ENCODE measurements at places on chromosomes 13 and 19.

DNA sequence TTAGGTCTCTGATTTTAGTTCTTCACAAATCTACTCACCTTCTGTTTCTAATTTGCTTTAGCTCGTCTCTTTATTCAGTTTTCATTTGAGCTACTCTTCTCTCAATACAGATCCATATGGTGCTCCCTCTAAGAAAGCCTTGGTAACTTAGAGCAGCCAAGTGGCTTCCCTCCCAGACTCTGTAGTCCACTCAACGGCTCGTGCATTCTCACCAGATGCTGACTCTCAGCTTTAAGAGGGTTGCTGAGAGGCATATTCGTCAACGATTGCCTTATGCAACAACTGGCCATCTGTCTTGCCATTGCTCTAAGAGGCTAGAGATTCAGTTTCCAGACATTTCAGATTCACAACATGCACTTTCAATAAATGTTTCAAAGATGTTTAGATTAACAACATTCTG lies 785.8 kb upstream of the SLC10A2 start:
- no peak for DNase-seq

DNA sequence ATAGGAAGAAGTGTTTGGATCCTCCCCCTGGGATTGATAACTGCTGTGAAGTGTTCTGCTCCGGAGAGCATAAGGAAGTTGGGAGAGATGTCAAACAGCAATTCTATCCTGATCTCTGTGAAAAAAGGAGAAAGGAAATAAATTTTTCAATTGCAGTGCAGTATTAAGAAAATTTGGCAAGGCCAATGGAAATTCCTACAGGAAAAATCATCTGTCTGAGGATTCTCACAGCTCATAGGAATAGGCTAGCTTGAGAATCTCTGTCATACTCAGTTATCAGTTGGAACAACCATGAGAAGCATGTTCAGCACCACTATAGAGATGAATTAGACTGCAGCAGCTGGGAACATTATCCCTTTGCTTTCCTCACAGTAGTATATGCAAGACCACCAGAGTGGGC lies 1238.9 kb upstream of the MIR17HG start:
- no peak for DNase-seq

- DNase-seq: no peak
These were observed 5.5 kb downstream of the FPR2 start for GRCh38 chr19:51766461-51766860.

DNA sequence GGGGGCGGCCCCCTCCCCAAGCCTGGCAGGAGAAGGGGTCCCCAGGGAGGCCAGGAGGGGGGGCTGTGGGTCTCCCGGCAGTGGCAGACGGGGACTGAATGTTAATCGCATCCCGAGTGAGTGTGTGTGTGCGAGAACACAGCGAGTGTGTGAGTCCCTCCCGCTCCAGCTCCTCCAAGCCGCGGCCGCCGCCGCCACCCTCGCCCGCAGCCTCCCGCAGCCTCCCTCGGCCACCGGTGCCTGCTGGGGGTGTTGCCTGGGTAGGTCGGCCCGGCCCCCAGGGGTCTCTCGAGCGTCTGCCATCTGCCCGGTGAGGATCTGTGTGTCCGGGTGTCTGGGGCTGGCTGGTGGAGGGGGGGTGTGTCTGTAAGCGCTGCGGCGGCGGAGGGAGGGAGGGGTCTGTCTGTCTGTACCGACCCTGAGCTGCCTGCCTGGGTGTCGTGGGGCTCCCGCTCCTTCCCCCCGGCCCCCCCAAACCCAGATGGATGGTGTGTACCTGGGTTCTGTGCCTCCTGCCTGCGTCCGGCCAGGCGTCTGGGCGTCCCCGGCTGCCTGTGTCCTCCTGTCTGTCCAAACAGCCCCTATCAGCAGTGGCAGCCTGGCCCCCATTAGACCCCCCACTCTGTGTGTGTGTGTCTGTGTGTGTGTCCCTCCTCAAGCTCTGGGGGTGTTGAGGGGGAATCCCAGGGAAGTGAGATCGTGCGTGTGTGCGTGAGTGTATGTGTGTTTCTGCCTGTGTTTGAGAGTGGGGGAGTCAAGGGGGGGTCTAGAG lies at the start of gene GRIN2D:
GRIN2D (plus strand) TSS at position 110 of the 772 bp plus-strand sequence. CDS start 4,725 bp downstream, outside the sequence.
- no peak for DNase-seq

- DNase-seq: no peak
These were observed 177.6 kb downstream of the SHISA2 start for GRCh38 chr13:25874064-25874737.

- no peak for DNase-seq
These were observed 307.7 kb downstream of the PCDH20 start for GRCh38 chr13:61107989-61108388.

- DNase-seq: no peak
These were observed 10.9 kb downstream of the TMEM255B start for GRCh38 chr13:113769881-113770280.

GRCh38 chr13:80716610-80717081 lies 375.7 kb upstream of the SPRY2 start:
- DNase-seq: no peak

GRCh38 chr19:39951686-39952085 lies 17.3 kb upstream of the FCGBP start:
- no peak for DNase-seq

DNA sequence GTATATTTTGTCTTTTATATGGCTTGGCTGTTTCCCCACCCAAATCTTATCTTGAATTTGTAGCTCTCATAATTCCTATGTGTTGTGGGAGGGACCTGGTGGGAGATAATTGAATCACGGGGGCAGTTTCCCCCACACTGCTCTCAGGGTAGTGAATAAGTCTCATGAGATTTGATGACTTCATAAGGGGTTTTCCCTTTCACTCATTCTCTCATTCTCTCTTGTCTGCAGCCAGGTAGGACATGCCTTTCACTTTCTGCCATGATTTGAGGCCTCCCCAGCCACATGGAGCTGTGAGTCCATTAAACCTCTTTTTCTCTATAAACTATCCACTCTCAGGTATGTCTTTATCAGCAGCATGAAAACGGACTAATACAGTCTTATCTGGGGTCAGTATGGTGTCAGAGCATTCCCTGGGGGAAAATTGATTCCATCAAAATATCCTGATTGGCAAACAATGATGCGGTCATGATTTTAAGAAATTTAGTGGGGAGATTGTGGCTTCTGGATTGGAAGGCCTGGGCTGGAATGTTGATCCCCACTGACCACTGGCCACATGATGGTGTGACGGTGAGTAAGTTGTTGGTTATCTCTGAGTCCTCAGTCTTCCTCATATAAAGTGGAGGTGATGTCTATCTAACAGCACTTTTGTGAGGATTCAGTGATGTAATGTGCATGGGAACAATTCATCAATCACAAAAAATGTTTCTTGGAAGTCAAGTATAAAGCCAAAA lies 27.5 kb upstream of the ANKRD10 start:
- no peak for DNase-seq

GRCh38 chr13:21583478-21583877 lies 20.5 kb downstream of the MICU2 start:
- DNase-seq: no peak

DNA sequence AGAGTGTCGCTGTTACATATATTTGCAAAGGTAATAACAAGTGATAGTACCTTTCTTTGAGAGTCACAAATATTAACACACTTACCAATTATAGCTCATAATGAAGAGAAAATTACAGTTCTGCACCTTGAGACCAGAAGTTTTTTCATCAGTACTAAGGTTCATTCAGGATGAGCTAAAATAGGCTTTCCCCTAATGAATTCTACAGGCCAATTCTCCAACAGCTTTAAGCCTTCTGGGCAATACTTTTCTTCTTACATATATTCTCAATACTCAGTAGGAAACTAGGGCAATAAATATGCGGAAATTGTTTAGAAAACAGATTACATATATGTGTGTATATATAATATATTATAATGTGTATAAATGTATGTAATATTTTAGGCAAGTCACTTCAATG lies 2672.8 kb upstream of the PCDH20 start:
- DNase-seq: no peak

DNA sequence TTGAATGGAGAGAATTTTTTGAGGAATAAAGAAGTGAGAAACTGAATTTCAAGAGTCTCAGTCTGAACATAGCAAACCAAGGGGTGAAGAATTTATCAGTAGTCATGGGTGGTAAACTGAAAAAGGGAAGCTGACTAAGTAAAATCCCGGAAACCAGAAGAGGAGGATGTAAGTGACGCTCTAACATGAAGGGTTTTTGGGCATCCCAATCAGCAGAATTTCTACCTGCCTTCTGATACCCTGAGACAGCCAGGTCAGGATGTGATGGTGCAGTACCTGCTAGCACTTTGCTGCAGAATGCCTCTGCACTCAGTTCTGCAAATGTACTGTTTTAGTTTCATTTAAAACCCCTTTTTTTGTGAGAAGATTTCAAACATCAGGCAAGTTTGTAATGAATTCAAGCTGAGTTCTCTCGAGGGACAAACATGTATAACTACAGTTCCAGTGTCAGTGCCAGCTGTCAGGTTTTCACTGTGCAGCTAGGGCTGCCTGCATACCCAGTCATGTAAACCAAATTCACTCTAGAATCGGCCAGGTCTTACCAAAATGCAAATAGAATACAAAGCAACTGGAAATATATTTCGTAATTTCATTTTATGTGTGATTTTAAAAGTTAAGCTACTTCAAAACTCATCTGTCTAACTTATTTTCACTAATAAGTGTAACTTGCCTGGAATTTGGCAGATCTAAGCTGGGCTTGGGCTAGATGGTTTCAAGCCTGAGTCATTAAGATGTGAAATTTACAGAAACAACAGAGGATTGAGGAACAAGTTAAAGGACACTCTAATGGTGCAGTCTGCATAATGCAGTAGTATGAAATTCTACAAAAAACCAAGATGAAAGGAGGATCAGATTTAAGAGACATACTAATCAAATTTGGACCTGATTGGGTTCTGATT lies 13.8 kb downstream of the METTL21C start:
- no peak for DNase-seq

DNA sequence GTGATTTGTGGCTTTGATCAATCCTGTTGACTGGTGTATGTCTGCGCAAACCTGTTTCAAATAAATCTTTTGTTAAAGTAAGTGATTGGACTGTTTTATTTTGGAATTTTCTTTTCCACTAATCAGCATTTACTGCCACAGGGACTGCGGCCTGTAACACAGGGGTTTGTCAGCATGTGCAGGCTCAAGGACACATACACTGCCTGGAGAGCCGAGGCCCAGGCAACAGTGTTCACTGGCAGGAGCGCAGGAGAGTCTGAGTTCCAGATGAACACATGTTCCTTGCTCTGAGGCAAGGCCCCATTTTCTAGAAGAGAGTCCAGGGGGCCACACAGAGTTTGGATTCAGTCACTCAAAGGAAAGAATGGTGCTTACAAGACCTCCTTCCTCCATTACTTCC lies 26.0 kb downstream of the SHISA2 start:
- no peak for DNase-seq

DNA sequence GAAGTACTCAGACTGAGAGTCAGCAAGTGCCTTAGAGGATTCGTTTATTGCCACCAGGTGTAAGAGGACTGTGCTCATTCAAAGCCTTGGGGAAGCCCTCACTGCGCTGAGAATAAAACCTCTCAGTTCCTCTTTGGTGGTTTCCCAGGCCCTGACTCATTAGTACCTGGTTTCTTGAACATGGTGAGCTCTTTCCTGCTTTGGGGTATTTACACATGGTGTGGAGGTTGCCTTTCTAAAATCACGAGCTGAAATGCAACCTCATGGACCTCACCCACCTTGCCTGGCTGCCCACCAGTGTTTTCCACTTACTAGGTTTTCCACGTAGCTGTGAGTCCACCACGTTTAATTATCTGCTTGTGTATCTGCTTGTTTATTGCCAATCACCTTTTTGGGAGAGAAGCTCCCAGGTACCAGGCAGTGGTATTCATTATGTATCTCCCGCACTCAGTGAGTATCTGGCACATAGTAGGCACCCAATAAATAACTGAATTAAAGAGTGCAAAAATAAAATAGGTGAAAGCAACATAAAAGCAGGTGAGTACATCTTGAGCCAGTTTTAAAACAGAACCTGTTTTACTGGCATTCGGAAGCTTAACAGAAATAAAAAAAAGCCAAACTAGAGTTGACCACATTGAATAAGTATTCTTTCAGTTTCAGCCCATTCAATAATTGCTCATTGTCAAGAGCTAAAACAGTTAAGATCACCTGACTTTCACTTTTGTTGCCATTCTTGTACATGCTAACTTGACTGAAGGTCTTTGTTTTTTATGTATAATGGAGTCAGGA lies 533.0 kb downstream of the MYO16 start:
- no peak for DNase-seq

GRCh38 chr13:53920916-53921315 lies 892.3 kb downstream of the OLFM4 start:
- DNase-seq: no peak

DNA sequence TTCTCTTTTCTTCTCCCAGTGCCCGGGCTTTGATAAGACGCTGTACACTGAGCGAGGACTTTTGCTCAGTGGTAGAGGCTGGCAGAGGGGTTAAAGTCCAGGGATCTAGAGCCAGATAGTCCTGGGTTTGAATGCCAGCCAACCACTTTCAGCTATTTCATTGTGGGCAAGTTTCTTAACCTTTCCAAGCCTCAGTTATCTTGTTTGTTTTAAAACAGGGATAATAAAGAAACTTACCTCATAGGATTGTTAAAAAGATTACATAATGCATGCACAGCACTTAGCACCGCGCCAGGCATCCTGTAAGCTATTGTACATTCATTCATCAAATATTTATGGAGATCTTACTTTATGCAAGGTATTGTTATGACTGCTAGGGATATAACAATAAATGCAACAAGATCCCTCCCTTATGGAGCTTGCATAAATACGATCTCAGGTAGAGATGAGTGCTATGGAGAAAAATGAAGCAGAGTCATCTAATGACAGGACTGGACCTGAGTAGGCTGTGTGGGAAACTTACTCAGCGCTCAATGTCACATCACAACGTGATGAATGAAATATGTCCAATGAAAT lies 70.8 kb downstream of the LNX2 start:
- DNase-seq: no peak

GRCh38 chr19:51467864-51468544 lies 9.8 kb upstream of the SIGLEC8 start:
- DNase-seq: no peak

DNA sequence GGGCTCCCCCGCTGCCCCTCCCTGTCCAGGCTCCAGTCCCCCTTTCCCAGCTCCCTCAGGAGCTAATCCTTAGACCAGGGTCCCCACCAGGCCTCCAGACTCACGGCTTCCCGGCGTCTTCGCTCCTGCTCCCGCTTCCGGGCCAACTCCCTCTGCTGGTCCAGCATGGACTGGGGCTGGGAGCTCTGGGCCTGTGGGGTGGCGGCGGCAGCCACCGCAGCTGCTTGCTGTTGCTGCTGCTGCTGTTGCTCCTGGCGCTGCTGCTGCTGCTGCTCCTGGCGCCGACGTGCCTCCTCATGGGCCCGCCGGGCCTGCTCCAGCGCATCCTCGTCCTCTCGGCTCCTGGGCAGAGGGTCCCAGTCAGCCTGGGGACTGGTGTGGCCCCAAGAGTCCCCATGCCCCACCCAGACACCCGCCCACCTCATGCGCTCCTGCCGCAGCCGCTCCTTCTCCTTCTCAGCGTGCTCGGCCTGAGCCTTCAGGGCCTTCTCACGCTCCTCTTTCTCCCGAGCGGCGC lies 6.4 kb upstream of the EPHX3 start:
- DNase-seq: no peak

- DNase-seq: no peak
These were observed 40.8 kb upstream of the F7 start for GRCh38 chr13:113064534-113065405.

GRCh38 chr19:30662211-30662861 lies 290.2 kb downstream of the ZNF536 start:
- DNase-seq: no peak

All from stimulated activated CD8-positive, alpha-beta memory T cell treated with anti-CD3 and anti-CD28 coated beads, Interleukin-4, amount 100 ng/mL, for 4 hours (primary cell).